ENCODE measurements at places on chromosomes 4 and X. TPM values are rescaled to one million over a fixed set of nuclear protein-coding genes. Genes with fewer than 3 reads are reported as not detected.

Gene CHM
- 17.9 TPM for total RNA-seq

Gene ADRA2C
- 16.3 TPM for total RNA-seq

Gene NRK
- 15.0 TPM for total RNA-seq

Gene DSPP
- not detected for total RNA-seq

Gene BMPR1B
- 1.0 TPM for total RNA-seq

Gene BMP3
- total RNA-seq: 0.10 TPM

Gene OTUD6A
- total RNA-seq: 0.17 TPM

Gene CSAG2
- total RNA-seq: not detected

Gene CLGN
- 2.5 TPM for total RNA-seq

Gene TRMT10A
- 4.5 TPM for total RNA-seq

Gene RAB33A
- 4.9 TPM for total RNA-seq

Gene KLKB1
- total RNA-seq: 10.9 TPM

Gene SULT1E1
- 0.12 TPM for total RNA-seq

Gene CFI
- not detected for total RNA-seq

Gene OPRPN
- not detected for total RNA-seq

Gene PAGE4
- total RNA-seq: not detected

Measured in GM23338 (cell line).